ENCODE measurements at places on chromosomes 7 and 10.

GRCh38 chr7:38932509-38933168, 23.6 kb upstream of the VPS41 start:
- peak; percentile 78 for DNase-seq

- DNase-seq, result no peak
These were observed 125.8 kb downstream of the FAM107B start for GRCh38 chr10:14648946-14649345.

- no peak for DNase-seq
These were observed 464.2 kb downstream of the PLXNA4 start for GRCh38 chr7:132112106-132112505.

- peak; percentile 87 for DNase-seq
These were observed 169.5 kb upstream of the LYZL1 start for GRCh38 chr10:29119374-29119773.

DNA sequence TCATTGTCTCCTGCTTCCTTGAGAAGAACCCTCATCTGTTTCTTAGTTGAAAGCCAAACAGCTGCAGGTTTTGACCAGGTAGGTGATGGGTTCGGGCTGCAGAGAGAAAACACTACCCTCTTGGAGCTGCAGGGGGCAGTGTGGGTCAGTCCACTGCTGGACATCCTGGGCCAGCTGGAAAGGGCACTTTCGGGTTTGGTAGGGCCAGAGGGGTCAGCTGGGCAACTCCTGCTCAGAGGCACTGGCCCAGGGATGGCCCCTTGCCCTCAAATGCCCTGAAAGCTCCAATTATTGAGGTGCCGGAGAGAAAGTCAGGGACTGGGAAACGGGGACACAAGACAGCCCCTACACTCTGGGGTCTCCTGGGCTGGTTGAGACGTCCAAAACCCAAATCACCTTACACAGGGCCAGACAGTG, 90.7 kb downstream of the MKI67 start:
- peak; percentile 57 for DNase-seq

DNA sequence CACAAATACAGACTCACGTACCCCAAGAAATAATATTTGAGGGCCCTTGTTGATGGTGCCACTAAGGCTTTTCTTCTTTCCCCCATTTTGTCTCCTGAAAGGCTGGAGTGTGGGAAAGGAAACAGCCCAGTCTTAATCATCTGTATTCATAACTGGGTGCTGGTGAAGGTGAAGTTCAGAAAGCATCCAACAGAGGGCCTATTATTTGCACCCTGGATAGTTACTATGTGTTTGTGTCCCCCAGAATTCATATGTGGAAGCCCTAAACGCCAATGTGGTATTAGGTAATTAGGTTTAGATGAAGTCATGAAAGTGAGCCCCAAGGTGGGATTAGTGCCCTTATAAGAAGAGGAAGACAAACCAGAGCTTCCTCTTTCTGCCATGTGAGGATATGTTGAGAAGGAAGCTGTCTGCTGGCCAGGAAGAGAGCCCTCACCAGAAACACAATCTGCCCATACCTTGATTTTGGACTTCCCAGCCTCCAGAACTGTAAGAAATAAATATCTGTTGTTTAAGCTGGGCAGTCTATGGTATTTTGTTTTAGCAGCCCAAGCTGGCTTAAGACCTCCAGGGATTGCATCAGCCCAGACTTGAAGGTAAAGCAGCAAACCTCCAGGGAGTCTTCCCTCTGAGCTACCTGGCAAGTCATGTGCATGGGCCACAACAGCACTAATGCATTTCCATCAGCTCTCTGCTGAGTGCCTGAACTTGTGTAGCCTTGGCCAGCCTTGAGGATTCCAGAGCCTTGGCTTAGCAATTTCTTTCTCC, 90.0 kb upstream of the ADRB1 start:
- peak; percentile 29 for DNase-seq

- no peak for DNase-seq
These were observed 8.8 kb downstream of the PDGFA start for GRCh38 chr7:510782-511281.

GRCh38 chr10:75770626-75771081, 339.2 kb downstream of the LRMDA start:
- no peak for DNase-seq

GRCh38 chr7:3037259-3037658, 6.4 kb downstream of the CARD11 start:
- DNase-seq, result no peak

- peak; percentile 81 for DNase-seq
These were observed 6.3 kb upstream of the SEMA3A start for GRCh38 chr7:84200859-84201258.

DNA sequence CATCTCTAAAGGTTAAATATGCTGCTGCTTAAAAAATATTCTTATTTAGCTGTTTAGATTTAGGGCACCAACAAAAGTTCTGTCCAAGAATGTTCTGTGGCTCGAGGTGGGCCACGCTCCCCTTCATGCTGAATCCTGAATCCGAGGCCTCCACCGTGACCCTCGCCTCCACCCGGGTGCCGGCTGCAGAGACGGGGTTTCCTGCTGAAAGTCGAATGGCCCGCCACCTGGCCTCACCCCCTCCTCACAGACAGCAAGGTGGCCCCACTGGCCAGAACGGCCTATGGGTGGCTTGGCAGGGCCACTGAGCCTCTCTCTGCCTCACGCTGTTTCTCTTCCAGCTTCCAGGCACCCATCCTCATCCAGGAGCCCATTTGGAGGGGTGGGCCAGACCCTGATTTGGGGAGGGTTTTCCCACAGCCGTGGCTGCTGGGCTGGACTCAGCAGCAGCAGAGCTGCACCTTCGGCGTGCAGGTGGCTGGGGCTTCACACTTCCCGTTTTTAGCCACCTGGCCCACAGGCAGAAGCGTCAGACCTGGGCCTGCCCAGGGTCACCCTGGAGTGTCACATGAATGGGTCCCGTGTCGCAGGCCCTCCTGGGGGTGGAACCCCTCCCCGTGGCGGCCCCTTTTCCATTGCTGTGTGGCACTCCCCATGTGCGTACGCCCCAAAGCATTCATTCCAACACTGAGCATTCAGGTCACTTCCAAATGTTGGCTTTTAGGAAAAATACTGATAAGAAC, 26.3 kb upstream of the ADGRA1 start:
- DNase-seq, result no peak

- no peak for DNase-seq
These were observed 33.0 kb upstream of the PLXNA4 start for GRCh38 chr7:132609222-132609621.

DNA sequence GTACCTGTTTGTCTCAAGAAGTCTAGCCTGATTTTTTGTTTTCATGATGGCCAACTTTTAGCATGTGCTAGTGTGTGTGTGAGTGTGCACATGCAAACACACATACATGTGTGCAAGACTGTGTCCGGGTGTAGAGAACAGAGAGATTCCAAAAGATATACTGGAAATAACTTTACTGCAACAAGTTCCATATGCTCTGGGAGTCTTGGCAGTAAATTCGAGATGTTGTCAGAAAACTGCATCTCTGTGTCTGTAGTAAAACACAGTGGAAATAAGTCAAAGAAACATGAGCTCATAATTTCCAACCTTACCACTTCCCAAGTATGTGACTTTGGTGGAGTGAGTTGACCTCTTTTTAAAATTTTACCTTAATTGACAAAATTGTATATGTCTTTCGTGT, 950.8 kb upstream of the C7orf33 start:
- DNase-seq, result no peak

GRCh38 chr7:43302211-43302711, 189.8 kb downstream of the HECW1 start:
- DNase-seq, result peak; percentile 31

DNA sequence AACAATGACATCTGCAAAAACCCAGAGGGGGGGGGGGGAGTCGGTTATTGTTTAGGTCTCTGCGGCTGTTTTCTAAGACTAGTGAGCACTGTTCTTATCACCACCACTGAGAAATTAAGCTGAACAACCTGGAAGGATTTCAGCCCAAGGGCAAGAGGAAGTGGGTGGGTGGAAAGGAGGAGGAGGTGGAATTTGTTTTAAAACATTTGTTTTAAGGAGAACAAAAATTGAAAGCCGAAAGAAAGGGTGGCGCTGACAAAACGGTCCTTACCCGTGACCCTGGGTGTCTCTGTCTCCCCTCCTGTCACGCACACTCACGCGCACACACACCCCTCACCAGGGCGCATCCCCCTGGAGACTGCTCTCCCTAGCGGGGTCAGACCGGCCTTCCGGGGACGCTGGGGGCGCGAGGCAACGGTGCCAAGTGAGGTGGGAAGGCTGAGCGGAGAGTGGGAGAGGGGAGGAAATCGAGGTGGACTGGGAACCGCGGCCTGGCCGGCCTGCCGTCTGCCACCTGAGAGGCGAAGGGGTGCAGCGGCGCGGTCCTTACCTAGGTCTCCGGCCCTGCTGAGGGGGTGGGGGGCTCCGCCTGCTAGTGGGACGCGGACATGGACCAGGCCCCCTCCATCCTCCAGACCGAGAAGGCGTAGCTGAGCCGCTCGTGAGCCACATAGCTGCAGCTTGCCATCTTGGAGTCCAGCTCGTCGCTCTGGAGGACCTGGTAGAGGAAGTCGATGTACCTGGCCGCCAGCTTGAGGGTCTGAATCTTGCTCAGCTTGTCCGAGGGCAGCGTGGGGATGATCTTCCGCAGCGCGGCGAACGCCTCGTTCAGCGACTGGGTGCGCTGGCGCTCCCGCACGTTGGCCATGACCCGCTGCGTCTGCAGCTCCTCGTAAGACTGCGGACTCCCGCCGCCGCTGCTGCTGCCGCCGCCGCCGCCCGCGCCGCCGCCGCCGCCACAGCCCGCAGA, 1.0 kb downstream of the TWIST1 start:
- DNase-seq, result peak; percentile 63

DNA sequence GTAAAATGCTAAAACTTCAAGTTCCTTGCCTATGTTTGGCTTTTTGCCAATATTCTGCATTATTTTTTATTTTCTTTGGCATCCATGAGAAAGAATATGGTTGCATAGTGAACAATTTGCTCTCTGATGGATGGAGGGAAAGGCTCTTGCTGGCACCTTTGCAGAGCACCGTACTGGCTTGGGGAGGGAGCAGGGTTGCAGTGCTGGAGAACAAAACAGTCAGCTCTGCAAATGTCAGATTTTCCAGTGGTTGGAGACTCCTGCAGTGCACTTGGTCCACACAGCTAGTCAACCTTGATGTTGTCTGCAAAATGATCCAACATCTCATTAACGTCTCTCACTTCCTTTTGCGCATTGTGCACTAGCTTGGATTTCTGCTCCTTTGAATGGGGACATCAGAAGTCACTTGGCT, 100.8 kb downstream of the ANLN start:
- DNase-seq, result no peak

GRCh38 chr7:140062118-140062527, 628 bp downstream of the PARP12 start:
- DNase-seq, result no peak

DNA sequence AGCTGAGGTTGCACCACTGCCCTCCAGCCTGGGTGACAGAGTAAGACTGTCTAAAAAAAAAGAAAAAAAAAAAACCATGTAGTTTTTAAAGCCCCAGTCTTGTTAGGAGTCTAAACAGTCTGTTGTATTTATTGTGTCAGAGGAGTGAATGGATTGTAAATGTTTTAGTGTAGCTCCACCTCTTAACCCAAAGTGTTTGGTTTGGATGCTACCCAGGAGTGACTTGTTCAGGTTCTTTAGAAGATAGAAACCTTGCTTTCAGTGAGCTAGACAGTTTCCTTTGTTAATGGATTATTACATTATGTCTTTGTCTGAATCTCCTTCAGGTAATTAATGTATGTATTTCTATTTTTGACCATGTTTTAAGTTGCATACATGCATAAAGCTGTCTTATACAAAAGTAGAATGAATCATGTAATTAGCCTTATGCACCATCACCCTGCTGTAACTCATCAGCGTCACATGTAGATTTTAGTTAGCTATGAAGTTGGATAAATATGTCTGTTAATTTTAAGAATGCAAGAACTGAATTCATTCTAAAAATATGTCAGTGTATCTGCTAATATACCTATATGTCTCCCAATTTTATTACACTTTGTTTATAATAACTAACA, 97.7 kb downstream of the TAF3 start:
- no peak for DNase-seq

DNA sequence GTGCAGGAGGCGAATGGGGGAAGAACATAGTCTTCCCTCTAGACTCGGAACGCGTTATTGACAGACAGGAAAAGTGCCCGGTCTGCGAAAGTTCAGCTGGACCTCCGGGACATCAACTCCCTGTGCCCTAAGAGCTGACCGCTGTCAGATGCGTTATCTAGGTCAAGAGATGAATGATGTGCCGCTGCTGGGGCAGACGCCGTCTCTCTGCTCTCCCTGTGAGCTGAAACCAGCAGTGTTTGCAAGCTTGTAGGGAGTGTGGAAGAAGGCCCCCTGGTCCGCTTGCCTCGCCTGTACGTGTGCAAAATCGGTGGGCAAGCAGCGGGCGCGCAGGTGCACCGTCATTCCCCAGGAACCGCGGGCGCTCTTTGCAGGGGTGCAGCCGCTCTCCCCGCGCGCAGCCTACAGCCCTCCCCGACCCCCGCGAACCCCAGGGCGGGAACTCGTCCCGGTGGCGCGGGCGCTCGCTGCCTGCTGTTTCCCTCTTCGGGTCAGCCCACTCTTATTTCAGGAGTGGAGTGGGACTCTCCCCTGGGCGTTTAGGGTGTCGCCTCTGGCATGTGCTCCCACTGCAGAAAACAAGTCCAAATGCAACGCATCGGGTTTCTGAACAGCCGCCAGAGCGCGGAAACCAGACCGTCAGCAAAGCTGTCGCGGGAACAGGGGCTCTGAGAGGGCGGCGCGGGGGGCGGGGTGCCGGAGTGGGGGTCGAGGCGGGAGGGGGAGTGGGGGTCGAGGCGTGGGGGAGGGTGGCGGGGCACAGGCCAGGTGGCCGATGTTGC, 1.8 kb upstream of the PFKFB3 start:
- peak; percentile 32 for DNase-seq

- DNase-seq, result peak; percentile 81
These were observed 6.5 kb downstream of the MNX1 start for GRCh38 chr7:157003756-157004520.

- DNase-seq, result peak; percentile 41
These were observed 83.5 kb upstream of the PRKG1 start for GRCh38 chr10:50990568-50991455.

- no peak for DNase-seq
These were observed 60.1 kb upstream of the NAMPT start for GRCh38 chr7:106344861-106345260.

- peak; percentile 73 for DNase-seq
These were observed 84.7 kb downstream of the SNX10 start for GRCh38 chr7:26376175-26376917.

- DNase-seq, result no peak
These were observed 38.9 kb downstream of the JAKMIP3 start for GRCh38 chr10:132104471-132105301.

- DNase-seq, result peak; percentile 63
These were observed 97.4 kb downstream of the ELFN1 start for GRCh38 chr7:1767524-1767923.

GRCh38 chr10:131473645-131474044, 162.1 kb upstream of the TCERG1L start:
- no peak for DNase-seq

DNA sequence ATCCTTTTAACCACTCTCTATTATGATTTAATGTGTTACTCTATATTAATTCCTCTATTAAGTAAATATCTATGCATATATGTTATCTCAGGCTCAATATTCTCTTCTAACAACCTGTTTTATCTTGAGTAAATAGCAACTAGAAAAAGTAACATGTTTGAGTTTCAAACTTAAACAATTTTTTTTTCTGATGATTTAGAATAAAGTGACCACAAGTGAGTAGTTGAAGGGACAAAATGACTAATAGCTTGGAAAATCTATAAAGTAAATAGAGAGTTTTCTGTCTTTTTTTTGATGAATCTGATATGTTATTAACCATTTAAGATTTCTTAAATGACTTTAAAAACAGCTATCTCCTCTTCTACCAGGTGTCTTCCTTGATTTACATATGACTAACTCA, 483.8 kb downstream of the TFEC start:
- no peak for DNase-seq

GRCh38 chr10:88372881-88373592, 210.1 kb downstream of the RNLS start:
- no peak for DNase-seq

GRCh38 chr10:34341473-34341872, 473.6 kb downstream of the PARD3 start:
- DNase-seq, result no peak

All from mesendoderm (in vitro differentiated cells).